Thymus (tissue), 14 donors: ENCODE measurements at places on chromosomes 5 and 9. TPM values are rescaled to one million over a fixed set of nuclear protein-coding genes. Genes with fewer than 3 reads are reported as not detected.

DNA sequence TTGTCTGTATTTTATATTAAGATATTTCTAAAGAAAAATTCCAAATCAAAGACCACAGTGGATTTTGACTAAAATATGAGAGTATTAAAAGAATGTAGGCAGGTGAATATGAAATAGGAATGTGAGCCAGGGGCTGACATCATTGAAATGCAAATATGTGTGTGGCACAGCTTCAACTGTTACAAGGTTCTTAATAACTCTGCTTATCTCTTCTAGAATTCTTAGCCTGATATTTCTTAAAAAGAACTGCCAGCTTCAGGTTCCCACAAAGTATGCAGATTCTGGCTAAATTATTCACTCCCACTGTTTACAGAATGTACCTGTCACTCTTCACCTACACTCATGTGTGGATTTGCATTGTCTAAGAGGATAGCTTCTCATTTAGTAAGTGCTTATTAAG, 274.4 kb downstream of the DIRAS2 start:
- no peak for DNase-seq

- peak; percentile 41 for DNase-seq
These were observed 11.8 kb upstream of the ACTBL2 start for GRCh38 chr5:57494104-57495098.

DNA sequence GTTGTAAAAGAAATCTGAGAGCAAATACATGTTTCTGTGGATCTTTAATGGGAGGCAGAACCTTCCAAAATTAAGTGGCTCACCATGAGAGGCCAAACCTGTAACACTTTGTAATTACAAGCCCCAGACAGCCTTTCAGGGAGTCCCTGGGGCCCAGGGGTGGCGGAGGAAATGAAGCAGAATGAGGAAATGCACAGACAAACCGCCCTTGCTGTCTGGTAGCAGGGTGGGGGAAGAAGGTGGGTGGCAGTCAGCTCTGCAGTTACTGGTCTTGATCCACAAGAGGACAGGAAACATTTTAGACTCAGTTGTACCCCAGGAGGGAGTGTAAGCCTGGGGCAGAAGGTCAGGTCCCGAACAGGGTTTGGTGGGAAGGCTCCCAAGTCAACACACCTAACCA, 6.5 kb downstream of the ARL14EPL start:
- DNase-seq = peak; percentile 51

GRCh38 chr5:137470111-137470920, 28.8 kb downstream of the SPOCK1 start:
- DNase-seq = no peak

ANKRD18B gene
- 1.0 TPM for total RNA-seq

- no peak for DNase-seq
These were observed 28.3 kb downstream of the ZNF462 start for GRCh38 chr9:106891286-106891685.

- DNase-seq = no peak
These were observed 174.7 kb downstream of the FBXL7 start for GRCh38 chr5:15674716-15675115.

DNA sequence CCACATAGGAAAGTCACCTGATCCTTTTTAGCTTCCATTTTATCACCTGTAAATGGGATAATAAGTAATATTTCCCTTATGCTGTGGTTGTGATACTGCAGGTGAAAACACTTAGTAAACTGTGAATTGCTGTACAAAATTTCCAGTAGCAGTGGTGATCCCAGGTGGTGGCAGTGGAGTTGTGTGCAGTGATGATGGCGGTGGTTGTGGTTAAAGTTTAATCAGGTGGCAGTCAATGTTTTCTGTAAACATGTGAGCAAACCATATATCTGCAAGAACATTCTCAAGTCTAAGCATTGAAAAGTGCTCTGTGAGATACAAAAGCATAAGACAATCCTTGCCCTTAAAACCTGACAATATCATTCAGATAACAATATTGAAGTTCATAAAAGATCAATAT, 480.2 kb downstream of the RASEF start:
- no peak for DNase-seq

PLPP7 gene
- 0.52 TPM for total RNA-seq

DNA sequence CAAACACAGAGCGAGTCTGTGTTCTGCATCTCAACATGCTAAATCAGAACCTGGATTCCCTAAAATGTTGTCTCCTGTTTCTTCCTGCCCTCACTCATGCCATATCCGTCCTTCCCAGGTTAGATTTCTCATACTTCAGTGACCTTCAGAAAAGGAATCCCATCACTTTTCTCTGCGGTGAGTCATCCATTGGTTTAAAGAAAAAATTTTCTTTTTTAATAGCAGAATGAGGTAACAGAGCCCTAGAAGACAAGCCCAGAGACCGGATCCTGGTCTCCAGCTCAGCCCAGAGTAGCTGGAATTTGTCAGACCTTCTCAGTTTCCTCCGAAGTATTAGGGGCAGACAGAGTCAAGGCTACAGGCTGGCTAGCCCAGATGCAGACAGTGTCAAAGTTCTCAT, 143.2 kb upstream of the DMRT1 start:
- DNase-seq = no peak

ENHO gene
- total RNA-seq = 0.47 TPM

DNA sequence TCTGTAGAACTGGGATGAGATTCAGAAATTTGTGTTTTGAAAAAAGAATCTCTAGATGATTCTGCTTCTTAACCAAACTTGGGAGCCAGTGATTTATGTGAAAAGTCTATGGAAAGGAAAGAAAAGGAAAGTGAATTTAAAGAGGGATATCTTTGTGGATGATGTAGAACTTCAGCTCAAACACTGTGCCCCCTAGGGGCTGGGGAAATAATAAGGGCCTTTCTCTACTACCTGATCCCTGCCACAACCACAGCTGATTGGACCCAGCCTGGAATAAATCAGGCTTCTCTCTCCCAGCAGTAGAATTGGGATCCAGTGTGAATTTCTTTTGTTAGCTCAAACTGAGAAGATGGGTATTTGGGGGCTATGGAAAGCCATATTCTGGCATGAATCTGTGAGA, 155.0 kb downstream of the PRELID2 start:
- no peak for DNase-seq

- no peak for DNase-seq
These were observed 4.2 kb downstream of the AK1 start for GRCh38 chr9:127873223-127873691.

RAB3C gene
- total RNA-seq = 0.19 TPM

DNA sequence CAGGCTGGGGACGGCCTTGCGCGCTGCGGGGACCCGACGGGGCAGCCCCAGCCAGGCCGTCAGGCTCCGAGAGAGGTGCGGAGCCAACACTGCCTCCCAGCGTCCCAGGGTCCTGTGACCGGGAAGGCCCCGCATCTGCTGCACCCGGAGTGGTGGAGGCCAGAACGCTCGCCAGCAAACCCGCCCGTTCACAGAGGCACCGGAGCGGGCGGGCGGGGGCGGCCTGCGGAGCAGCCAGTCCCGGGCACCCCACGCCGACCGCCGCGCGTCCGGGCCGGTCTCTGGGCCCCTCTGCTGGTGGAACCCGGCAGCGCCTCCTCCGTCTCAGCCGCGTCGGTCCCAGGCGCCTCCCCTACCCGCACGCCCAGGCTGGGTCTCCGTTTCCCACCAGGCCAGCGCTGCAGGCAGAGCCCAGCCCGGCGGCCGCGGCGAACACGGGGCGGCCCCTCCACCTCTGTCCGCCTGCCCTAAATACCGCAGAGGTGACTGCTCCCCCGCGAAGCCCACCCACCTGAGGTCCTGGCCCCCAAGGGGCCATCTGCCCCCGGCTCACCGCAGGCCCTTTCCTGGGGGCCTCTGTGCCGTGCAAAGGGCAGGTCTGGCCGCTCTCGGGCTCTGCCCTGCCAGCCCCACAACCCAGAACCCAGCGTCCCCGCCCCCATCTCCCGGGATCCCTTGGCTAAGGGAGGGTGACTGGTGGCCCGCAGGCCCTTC, 15.9 kb downstream of the EXD3 start:
- DNase-seq = no peak

FOXI1 gene
- total RNA-seq = 0.14 TPM

DNA sequence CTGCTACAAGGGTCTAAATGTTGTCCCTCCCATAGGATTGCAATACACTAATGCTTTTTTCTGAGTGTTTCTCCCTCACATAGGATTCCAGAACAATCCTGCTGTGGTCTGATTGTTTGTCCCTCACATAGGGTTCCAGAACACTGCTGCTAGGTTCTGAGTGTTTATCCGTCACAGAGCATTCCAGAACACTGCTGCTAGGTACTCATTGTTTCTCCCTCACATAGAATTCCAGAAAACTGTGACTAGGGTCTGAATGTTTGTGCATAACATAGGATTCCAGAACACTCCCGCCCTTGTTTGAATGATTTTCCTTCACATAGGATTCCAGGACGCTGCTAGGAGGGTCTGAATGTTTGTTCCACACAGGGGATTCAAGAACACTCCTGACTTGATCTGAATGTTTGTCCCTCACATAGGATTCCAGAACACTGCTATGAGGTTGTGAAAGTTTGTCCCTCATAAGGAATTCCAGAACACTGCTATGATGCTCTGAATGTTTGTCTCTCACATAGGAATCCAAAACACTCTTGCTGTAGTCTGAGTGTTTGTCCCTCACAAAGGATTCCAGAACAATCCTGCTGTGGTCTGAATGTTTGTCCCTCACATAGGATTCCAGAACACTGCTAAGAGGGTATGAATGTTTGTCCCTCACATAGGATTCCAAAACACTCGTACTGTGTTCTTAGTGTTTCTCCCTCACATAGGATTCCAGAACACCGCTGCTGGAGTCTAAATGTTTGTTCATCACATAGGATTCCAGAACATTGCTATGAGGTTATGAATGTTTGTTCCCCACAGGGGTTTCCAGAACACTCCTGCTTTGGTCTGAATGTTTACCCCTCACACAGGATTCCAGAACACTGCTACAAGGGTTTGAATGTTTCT, 213.5 kb downstream of the FOXD4L6 start:
- DNase-seq = no peak

- DNase-seq = peak; percentile 32
These were observed 651 bp downstream of the HRH2 start for GRCh38 chr5:175658299-175659145.

DNA sequence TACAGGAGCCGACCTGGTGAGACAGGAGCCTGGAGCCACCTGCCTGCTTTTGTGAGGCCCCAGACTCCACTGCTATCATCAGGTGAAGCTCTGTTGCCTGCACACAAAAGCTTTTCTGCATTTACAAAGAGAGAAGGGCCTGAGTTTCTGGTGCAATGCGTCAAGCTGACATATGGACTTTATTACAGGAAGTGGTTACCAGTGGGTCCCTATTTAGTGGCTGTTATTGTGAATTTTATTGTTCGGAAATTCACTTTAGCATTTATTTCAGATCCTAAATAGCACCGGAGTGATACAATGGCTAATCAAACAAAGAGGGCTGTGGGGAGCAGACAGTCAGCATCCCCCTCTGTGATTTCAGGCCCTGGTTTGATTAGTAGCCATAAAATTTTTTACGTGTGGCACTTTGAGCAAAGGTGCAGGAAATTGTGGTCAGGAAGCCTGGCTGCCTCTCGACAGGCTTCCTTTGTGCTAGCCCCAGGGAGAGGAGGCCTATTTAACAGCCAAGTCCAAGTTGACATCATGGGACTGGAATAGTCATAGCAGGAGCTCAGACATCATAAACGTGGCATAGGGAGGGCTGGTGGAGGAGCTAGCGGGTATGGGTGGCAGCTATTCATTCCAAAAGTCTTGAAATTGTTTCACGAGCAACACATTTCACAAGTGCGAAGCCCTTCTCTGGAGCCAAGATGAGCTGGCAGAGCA, 8.4 kb downstream of the TGFBI start:
- no peak for DNase-seq

GRCh38 chr5:88890070-88890781, 7.2 kb upstream of the MEF2C start:
- no peak for DNase-seq

DNA sequence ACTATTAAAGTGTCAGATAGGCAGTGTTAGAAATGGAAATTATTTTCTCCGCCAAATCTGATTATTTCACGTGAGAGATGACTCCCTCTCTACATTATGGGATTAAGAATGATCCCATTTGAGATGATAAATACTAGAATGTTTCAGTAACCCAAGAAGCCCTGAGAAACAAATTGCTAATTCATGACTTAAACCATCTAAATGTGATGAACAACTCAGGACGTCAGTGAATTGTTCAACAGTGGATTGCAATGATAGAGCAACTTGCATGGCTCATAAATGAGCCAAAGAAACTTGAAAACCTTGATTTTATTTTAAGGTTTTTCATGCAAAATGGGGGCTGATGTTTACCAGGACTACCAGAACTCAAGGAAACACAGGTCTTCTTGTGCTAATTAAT, 350.5 kb upstream of the WWC1 start:
- DNase-seq = no peak

KLHL9 gene
- total RNA-seq = 24.8 TPM

DNA sequence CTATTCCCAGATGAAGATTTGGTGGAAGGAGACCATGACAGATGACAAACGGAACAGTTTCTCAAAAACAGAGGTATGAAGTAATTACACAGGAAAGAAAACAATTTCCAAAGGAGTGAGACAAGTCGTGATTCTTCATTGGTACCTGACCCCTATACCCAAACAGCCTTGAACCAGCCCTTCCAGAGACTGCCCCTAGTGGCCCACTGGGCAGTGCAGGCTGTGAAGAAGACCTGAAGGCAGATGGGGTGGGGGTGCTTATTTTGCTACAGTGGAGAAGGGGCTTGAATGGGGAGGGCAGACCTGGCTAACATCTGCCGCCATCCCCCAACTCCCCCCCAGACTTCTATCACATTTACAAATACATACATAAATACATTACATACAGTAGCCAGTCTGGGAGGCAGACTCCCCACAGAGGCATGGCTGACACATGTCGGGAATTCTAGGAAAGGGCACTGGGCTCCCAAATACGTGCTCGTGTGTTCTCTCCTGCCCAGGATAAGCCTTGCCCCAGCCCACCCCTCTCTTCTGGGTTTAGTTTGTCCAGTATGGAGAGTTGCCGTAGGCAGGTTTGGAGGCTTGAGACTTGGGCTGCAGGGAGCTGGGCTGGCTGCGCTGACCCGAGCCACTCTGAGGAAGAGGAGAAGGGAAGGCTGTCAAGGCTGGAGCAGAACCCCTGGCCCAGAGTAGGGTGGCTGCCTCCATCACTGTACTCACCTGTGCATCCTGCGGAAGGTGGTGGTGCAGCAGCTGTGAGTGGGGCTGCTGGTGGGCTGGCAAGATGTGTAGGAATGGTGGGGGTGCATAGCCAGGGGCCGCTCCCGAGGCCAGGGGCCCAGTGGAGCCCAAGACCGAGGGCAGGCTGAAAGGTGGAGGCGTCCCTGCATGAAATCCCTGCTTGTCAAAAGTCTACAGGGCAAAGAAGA, 105.3 kb downstream of the UBE2R2 start:
- DNase-seq = no peak
